ENCODE measurements at places on chromosomes 5 and 9.
A peak's percentile ranks its signal among the peaks of the same experiment; 100 is the strongest.

- DNase-seq, result peak; percentile 6
Measured at GRCh38 chr5:68464424-68464823, 248.9 kb downstream of the PIK3R1 start.

GRCh38 chr5:158027806-158028775 is 169.1 kb upstream of the CLINT1 start:
- no peak for DNase-seq

DNA sequence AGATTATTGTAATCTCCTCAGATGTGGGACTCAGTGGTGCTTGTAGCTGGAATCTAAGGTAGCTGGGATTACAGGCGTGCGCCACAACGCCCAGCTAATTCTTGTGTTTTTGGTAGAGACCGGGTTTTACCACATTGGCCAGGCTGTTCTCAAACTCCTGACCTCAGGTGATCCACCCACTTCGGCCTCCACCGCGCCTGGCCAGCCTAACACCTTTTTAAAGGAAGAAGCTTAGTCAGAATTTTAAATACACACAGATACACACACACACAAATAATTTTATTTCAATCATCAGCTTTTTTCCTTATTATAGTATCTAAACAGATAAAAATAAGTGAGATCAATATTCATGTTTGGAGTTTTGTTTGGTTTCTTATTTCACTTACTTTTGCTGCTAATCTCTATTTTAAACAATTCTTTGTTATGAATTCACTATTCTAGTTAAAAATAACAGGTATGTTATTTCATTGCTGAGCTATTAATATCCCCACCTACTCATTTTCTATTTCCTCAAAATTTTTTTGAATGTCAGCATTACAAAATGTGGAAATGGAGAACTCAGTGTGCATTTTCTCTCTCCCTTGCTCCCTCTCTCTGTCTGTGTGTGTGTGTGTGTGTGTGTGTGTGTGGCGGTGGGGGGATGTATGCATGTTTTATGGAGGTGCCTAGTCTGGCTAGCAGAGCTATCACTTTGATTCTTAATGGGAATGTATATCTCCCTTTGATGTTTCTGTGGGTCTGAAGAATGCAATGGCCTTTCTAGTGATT is 960.6 kb upstream of the DMAC1 start:
- no peak for DNase-seq

DNA sequence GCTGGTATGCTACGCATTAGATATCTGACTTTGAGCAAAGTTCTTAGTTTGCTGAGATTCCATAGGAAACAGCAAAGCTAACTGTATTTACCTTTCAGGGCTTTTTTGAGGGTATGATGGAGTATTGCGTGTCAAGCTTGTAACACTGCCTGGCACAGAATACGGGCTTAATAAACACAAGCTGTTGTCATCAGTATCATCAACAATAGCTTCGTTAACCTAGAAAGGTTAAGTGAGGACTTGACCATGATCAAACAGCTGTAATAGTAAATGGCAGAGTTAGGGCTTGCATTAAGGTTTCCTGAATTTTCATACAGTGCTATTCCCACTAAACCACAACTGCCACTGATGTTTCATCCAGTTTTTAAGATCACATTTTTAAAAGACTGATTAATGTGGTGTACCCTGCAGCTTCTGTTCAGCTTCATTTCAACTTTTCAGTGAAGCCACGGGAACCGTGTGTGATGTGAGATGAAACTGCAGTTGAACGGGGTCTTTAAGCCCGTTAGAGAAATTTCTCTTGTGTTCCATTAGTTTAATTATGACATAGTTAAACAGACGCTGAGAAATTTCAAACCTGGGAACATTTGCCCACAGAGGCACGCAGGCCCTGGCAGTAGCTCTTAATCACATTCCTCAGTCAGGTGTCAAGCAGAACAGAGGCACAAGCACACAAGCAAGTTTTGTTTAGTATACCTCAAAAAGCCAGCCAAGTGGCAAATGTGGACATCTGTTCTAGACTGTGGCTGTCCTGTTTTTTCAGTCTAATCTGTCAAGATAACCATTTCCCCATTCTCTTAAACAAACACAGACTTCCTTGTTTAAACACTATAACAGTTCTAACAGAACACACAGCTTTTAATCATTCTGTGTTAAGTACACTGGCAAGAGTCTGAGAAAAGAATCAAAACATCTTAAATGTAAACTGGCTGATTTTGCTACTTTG is 147.1 kb downstream of the ZNF608 start:
- DNase-seq, result no peak

DNA sequence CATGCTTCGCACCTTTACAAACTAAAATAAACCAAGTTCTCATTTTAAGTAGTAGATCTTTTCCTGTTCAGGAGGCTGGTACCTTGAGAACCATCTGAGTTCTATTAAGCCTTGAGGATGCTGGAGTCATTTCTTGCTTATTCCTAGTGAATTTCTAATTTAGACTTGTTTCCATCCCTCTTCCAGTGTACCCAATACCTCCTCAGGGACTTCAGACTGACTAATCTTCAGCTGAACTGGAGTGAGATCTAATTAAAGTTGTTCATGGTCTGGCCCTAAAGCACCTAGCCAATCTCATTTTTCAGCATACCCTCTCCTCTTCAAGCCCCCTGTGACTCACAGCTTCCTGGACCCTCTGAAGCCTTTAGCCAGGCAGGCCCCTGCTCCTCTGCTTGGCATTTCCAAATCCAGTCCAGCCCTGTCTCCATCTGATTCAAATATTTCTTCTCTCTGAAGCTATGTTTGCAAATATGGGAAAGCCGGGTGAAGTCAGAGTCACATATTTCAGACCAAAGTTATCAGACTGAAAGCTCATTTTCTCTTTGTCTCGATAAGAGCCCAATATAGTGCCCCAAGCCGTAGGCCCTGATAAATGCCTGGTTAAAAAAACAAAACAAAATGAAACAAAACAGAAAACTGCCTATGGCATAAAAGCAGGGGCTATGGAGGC is 19.4 kb upstream of the TNFSF15 start:
- no peak for DNase-seq

DNA sequence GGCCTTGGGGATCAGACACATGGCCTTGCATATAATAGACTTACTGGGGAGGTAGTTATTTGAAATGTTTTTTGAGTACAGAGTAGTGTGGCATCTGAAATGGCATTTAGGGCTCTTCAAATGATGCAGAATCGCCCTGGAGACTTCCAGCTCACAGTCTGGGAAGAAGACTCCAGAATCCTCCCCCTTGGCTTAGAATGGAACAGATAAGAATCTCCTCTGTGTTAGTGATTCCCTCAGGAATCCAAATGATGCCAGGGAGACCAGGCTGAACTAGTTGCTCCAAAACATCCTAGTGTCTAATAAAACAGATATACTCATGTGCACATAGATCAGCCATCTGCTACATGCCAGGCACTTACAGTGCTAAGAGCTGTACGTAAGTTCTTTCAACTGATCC is 38.6 kb upstream of the SMC5 start:
- no peak for DNase-seq

GRCh38 chr9:135060461-135061116 is 26.9 kb upstream of the OLFM1 start:
- DNase-seq, result no peak

GRCh38 chr5:125011419-125011818 is 265.0 kb upstream of the ZNF608 start:
- no peak for DNase-seq

- DNase-seq, result no peak
Measured at GRCh38 chr9:38380872-38381534, 11.5 kb upstream of the ALDH1B1 start.

- no peak for DNase-seq
Measured at GRCh38 chr5:83927140-83927733, 206.6 kb upstream of the HAPLN1 start.

DNA sequence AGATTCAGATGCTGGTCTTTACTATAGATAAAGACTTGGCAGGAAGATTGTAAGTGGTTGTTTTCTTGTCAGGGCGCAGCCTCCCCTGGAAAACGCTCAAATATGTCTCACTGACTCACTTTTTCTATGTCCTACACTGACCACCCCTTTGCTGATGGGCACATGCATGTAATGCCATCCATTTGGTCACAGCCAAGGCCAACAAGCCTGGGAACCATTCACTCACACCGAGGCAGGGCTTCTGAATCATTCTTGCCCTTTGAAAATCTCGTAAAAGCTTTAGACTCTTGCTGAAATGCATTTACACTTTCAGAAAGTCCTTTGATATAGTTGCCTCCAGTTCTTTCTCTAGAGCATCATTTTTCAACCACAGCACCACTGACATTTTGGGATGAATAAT is 249.4 kb downstream of the ACTL7B start:
- DNase-seq, result no peak

GRCh38 chr5:142175039-142175438 is 66.5 kb downstream of the NDFIP1 start:
- DNase-seq, result no peak

- DNase-seq, result no peak
Measured at GRCh38 chr9:124835026-124835557, 18.2 kb upstream of the WDR38 start.

- no peak for DNase-seq
Measured at GRCh38 chr9:21454149-21454548, 13.9 kb downstream of the IFNA1 start.

GRCh38 chr9:7226007-7226640 is 468.4 kb downstream of the KDM4C start:
- DNase-seq, result no peak

DNA sequence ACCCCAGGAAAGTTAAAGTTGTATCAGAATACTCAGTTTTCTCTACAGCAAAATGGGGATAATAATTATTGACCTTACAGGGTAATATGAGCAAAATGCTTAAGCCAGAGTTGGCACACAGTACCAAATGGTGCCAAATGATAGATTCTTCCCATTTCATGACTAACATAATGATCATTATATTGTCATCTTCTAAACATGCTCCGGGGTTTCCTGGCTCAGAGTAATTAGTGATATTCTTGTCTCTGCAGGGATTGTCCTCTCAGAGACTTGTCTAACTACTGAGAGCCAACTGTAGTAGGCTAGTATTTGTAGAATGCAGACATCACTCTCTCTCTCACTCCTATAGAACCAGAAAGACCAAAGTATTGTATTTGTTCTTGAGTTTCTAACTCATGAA is 25.2 kb upstream of the PPP2R2B start:
- DNase-seq, result no peak

DNA sequence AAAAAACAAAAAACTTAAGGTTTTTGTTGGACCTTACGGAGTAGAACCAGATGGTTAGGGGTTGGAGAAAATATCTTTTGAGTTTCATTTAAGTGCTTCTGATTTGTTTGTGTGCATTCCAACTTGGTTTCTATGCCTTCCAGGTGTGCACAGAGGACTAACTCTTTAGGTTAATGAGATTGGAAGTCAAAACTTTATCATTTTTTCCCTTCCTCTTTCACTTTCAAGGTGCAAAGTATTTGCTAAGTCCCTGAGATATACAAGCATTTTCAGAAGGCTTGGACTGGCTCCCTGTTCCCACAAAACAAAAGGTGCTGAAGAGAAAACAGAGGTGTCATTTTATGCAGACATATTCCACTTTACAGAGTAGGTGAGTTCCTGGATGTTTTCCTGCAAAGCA is 30.3 kb upstream of the CER1 start:
- no peak for DNase-seq

DNA sequence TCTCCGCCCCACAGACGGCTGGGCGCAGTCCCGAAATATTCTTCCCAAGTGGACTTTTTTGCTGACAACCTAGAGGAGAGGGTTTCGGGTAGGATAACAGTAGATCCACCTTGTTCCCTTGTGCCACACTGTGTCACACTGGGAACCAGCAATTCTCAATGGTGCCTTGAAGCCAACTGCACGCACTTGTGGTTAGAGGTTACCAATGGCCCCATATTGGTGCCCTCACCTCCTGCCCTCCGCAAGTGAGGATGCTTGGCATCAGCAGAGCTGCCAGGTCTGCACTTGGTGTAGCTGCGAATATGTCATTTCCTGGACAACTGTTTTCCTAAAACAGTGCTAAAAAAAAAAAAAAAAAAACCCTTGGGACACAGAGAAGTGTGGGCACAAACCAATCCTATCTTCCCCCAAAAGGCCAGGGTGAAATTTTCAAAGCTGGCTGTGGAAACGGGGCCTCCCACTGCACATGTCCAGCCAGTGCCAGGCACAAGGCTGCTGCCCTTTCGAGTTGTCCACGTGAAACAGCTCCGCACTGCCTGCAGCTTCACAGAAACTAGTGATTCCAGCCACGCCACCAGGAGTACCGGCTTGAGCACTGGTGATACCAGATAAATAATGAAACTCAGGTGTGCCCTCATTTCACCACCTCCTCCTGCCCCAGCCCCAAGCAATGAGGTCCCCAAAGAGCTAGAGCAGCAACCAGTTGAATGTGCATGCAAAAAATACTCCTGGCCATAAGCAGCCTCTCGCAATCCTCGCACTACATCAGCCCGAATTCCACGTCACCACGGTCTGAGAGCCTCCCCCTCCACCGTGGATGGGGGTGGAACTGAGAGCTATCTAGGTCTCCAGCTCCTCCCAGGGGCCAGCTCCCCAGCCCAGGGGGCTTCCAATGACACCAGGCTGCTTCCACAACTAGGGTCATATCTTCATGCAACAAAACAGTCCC is 51.2 kb downstream of the USP20 start:
- DNase-seq, result no peak

DNA sequence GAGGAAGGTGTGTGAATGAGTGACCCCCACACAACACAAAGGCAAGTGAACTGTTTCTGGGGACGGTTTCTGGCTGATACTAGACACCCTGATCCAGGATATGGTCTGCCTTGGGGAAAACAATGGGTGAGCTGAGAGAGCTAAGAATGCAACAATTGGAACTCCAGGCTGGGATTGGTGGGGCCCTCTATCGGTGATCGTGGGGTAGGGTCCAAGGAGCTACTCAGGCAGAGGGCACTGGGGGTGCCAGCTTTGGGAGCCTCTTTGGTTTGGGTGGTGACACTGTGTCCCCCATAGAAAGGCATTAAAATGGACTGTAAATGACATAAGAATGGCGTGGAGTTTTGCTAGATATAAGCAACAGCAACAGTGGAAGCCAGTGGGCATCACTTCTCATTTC is 439.1 kb downstream of the DMAC1 start:
- DNase-seq, result no peak

DNA sequence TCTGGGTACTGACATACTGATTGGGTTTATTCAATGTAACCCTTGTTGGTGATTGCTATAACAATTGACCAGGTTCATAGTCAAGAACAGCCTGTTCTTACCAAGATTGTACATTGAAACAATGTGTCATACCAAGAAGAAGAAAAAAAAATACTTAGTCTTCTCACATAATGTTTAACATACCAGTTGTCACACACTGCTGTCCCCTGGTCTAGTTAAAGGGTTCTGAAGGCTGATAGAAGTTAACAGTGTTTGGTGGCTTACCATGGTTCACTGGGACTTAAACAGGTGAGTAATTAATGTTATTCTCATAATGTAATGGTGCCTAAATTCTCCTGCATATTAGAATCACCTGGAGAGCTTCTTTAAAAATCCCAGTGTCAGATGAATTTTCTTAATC is 18.5 kb upstream of the CDC42SE2 start:
- DNase-seq, result no peak

Measured in stimulated activated CD8-positive, alpha-beta memory T cell treated with anti-CD3 and anti-CD28 coated beads, Interleukin-4, amount 100 ng/mL, for 1 hour (primary cell).